Right lung (tissue), 10 donors: ENCODE measurements at places on chromosomes 6 and 20. TPM values are rescaled to one million over a fixed set of nuclear protein-coding genes. Genes with fewer than 3 reads are reported as not detected.

Gene PRRC2A
- polyA plus RNA-seq: 141 TPM

Gene PTPRT
- polyA plus RNA-seq: 0.27 TPM

Gene CNR1
- 0.22 TPM for polyA plus RNA-seq

Gene NNAT
- 56.2 TPM for polyA plus RNA-seq

DNA sequence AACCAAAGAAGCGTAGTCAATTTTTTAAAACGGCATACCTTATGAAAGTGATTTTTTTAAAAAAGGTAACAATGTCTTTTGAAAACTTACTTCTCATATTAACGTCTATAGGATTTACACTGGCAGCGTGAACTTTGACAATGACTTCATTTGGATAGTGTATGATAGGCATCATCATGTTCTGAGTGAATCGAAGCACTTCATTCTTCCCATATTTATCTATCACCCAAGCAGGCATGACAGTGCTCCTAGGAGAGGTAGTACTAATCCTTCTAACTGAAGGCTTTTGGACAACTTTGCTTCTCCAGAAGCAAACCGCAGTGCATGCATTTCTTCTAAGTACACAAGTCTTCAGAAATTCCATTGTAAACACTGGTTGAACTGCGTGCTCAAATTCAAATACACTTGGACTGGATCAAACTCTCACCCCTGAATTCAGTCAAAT, 618 bp downstream of the RTN4IP1 start:
- DNase-seq: no peak

GRCh38 chr6:112296694-112297093, 42.3 kb upstream of the LAMA4 start:
- DNase-seq: no peak

- DNase-seq: no peak
Observed at GRCh38 chr6:53238311-53238710, 89.7 kb upstream of the GCM1 start.

GRCh38 chr6:107489636-107490565, at the start of gene SOBP:
Gene SOBP (plus strand): TSS chr6:107490117. CDS start chr6:107490617, 500 bp downstream.
- peak; percentile 80 for DNase-seq

- no peak for DNase-seq
Observed at GRCh38 chr6:131419702-131420101, 153.3 kb upstream of the ARG1 start.

DNA sequence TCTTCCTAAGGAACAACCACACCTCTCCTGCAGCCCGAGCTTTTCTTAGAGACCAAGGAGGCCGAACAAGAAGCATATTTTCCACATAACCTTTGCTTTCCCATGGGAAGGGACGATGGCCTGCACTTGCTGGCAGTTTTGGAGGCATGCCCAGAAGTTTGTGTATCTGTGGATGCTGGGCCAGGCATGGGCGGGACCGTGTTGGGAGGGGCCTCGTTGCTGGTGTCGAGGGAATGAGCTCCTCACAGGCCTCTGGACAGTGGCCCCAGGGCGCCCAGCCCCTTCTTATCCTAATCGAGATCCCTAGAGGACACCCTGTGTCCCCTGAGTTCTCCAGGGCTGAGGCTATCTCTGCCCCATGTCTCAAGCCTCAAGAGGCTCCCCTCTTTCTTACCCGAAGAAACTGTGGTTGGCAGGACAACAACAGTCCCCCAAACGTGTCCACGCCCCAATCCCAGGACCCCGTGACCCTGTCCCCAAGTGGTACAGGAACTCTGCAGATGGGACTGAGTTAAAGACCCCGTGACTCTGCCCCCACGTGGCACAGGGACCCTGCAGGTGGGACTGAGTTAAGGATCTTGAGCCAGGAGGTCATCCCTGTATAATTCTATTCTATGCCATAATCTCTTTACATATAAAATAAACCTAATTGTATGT, 99.5 kb upstream of the BHLHE23 start:
- DNase-seq: no peak

DNA sequence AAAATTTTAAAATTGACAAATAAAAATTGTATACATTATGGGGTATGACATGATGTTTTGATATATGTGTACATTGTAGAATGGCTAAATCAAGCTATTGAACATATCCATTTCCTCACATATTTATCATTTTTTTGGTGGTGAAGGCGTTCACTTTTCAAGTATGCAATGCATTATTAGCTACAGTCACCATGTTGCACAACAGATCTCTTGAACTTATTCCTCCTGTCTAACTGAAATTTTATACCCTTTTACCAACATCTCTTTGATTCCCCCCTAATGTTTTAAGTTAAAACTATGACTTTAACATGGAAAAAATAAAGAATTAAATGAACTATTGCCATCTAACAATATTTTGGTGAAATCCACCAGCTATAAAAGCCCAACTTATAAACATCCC, 65.2 kb upstream of the UST start:
- no peak for DNase-seq

DNA sequence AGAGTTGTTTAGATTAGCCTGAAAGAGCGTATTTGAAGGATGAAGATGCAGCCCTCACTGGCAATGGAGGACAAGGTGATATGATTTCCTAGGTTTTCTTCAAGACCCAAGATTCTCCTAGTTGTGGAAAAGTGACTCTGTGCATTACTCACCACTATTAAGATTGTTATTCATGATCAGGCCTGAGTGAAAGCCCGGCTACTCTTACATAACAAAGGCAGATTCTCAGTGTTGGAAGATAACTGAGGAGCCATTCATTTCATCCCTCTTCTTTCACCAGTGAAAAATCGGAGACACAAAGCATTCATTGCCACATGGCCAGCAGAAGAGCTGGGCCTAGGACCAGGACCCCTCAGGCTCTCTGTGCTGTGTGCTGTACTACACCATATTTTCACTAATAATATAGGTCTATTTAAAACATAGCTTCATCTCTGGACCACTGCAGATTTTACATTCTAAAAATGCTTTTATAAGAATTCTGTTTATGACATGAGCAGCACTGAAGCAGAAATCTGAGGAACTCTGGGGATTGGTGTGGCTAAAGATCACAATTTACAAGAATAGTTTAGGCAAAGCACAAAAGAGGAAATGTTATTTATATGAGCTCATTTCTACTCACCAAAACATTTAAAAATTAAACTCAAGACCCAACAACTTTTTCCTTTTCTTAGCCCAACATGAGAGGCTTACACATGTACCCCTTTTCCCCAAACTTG, 181.9 kb upstream of the CCN2 start:
- no peak for DNase-seq

- DNase-seq: no peak
Observed at GRCh38 chr6:169096388-169096787, 157.3 kb downstream of the THBS2 start.

GRCh38 chr6:130069485-130069884, 51.1 kb downstream of the L3MBTL3 start:
- DNase-seq: no peak

DNA sequence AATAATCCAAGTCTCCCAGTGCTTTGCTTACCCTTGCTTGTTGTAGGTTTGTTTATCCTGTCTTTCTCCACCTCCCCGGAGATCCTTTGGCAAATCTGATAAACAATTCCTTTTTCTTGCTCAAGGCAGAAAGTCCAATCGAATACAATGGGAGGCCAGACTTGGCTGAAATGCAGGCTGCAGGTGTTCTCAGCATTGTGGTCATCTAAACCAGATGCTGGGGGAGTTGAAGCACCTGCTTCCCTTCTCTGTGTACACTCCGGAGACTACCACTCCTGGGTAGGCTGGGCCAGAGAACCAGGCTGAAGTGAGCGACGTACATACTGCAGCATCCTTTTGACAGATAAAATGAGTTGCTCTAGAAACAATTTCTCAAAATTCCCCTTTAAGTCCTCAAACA, 82.6 kb upstream of the PREP start:
- DNase-seq: no peak

DNA sequence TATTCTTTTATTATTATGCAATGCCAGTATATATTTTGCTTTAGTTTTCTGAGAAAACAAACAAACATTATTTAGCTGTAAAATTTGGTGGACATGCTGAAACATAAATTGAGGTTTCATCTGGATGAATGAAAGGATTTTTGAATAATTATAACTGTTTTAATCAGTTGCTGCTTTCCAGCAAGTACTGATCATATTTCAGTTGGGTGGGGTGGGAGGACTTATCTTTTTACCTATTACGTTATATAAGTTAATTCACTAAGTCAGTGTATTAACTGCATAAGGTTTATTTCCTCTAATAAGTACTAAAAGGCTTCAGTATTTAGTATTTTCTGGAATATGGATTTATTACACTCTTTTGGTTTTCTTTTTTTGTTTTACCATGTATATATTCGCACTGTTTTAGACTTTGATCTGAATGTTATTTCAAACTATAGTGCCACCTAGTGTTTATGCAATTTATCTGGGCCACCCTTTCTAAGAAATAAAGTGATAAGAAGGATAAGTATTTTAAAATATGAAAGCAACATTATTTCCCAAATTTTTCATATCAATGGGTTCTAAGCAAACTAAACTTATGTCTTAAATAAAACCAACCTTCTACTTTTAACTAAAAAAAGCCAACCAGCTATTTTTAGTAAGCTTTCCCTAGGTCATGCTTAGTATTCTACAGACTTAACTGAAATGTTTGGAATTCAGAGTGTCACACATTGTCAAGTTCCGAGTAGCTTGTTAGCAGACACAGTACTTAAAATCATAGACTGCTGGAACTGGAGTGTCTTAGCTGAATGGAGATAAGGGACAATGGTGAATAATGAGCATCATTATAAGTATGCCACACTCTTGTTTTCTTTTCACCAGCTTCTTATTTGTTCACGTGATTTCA, 105.4 kb upstream of the MCHR2 start:
- DNase-seq: no peak

GRCh38 chr6:132650429-132650828, 8.6 kb downstream of the TAAR1 start:
- DNase-seq: no peak

DNA sequence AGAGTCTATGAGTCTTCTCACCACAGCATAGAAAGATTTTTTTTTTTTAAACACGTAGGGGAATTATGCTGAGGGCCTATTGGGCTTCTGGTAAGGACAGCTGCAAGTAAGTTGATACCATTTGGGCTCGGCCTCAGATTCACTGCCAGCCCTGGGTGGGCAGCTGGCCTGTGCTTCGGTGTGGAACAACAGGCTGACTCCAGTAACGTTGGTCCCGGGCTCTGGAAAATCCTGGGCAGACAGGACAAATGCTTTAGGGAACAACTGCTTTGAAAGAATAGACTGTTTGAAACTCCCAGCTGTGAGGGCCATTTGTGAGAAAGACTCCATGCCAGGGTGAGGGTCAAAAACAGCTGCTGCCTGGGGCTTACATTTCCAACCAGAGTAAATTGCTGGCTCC, 366.5 kb downstream of the QKI start:
- DNase-seq: peak; percentile 64
